ENCODE measurements at places on chromosomes 3 and 15.

- DNase-seq = peak; percentile 74
Measured at GRCh38 chr3:172355836-172356235, 92.4 kb downstream of the GHSR start.

DNA sequence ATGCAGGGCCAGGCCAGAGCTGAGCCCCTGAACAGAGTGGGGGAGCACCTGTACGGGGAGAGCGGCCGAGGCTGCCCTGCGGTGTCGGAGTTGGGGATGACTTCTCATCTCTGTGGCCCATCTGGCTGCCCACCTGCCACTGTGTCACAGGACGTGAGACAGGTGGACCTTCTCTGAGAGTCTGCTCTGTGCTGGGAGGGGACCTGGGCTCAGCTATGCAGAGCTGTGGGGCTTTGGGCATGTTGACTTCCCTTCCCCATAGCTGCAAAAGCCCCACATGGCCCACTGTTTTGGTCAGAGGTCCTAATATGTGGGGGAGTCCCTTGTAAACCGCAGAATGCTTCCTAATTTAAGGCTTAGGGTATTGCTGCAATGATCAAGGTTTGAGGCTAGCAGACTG is 68.0 kb upstream of the TRPM1 start:
- no peak for DNase-seq

DNA sequence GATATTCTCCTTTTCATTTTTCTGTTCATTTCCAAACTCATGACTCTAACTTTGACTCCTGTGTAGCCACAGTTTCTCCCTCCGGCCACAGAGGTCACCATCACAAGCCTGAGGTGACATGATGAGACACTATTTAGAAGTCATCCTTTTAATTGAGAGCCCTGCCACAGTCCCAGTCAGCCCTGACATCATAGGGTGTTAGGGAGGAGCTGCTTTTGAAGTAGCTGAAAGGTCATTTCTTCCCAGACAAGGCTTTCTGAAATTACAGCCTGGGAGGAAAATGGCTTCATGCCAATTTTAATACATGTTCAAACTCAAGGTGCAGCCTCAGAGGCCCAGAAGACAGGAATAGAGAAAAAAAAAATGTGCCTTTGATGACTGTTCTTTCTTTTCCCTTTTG is 532.8 kb upstream of the TGFBR2 start:
- peak; percentile 61 for DNase-seq

- DNase-seq = no peak
Measured at GRCh38 chr3:82520846-82521245, 759.4 kb upstream of the GBE1 start.

GRCh38 chr3:137264843-137265330 is 307.1 kb downstream of the IL20RB start:
- no peak for DNase-seq

GRCh38 chr3:154018100-154018696 is 103.0 kb upstream of the ARHGEF26 start:
- no peak for DNase-seq

DNA sequence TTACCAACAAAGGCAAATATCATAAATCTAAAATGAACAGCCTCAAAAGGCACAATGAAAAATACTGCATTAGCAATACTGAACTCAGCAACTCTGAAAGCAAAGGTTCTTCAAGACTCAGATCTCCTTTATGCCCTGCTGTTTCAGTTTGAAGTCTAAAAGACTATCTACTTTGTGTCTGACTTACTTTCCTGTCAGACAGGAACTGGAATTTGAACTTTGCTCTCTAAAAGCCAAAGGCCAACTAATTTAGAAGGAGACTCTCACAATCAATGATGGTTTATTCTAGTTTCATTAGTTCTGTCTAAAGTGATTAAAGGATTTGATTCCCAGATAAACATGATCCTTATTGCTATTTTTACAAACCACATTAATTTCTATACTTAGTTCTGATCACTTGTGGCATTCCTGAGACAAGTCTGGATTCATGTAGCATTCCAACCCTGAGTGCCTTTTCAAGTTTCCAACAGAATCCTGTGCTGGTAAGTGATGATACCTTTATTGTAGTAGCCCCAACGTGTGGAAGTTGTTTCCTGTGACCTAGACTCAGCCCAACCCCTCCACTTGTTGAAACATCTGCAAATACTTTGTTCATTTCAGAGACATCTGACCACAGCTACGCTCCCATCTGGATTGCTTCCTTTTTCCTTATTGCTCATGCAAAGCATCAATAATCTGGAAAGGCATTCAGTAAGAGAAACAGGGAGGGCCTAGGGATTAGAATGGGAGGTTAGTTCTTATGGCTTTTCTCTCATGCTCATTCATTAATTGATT is 14.9 kb upstream of the LEKR1 start:
- peak; percentile 95 for DNase-seq

DNA sequence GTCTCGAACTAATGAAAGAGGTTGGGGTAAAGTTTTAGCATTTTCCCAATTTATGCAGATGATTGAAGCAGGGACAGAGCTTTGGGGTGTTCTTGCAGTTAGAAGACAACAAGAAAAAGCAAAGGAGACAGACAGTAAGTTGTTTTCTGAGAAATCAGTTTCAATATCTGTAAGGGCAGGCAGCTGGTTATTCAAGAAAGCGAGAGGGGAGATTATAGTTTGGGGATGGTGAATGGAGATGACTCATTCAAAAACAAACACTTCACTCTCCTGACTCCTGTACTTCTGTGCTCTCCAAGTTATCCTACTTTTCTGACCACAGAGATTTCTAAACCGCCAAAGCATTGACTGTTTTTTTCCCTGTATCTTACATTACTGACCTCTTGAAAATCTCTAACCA is 352.0 kb downstream of the GAP43 start:
- peak; percentile 51 for DNase-seq

- no peak for DNase-seq
Measured at GRCh38 chr15:72835294-72835890, 51.8 kb upstream of the ADPGK start.

GRCh38 chr3:143952569-143953072 is 19.0 kb upstream of the DIPK2A start:
- DNase-seq = no peak

- no peak for DNase-seq
Measured at GRCh38 chr3:35900079-35900478, 260.8 kb downstream of the ARPP21 start.

DNA sequence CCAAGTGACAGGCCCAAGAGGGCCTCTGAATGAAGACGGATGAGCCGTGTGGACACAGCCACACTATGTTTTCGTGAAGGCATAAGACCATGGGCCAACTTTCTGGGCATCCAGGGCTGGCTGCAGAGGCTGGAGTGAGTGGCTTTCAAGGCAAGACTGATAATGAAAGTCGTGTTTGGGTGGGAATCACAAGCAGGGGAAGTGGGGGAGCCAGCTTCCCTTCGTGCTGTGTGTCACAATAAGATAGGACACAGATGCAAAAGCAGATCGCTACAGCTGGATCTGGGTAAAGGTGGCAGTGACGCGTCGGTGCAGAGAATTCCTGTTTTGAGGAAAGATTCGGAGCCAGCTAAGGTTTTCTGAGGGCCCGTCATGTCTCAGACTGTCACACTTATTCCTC is 309.8 kb upstream of the CTDSPL start:
- no peak for DNase-seq

- DNase-seq = no peak
Measured at GRCh38 chr3:13243586-13243985, 170.4 kb upstream of the IQSEC1 start.

DNA sequence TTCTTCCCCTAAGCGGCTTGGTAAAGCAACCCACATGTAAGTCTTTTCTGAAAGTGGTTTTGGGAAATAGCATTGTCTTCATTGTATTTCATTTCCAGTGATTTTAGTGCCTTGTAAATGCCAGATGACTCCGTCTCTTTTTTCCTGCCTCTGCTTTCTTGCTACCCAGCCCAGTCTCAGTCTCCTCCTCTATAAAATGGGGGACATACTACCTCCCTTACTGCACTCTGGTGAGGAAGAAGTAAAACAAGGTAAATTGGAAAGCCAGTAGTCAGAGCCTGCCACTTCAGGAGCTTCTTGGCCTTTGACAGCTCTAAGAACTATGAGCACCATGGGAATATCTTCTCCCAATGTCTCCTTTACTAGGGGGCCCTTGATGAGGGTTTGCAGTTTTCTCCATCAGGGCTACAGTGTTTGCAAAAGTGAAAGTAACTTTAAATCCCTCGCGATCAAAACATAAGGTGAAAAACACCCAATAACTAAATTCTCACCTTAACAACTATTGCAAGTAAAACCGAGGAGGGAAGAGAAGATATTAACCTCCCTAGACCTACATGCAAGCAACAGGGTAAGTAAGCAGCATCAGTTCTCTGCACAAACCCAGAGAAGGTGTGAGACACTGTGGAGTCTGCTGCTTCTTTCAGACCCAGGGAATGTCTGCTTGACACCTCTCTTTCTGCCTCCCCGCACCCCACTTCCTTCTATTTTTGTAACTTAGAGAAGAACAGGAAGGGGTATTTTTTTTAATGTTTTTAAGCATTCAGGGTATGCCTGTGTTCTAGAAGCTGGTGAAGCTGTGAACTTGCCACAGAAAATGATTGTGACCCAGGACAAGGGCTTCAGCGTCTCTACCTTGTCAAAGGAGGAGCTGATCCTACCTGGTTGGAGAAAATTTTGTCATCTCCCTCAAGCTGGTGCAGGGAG is 159.1 kb upstream of the EOMES start:
- no peak for DNase-seq

DNA sequence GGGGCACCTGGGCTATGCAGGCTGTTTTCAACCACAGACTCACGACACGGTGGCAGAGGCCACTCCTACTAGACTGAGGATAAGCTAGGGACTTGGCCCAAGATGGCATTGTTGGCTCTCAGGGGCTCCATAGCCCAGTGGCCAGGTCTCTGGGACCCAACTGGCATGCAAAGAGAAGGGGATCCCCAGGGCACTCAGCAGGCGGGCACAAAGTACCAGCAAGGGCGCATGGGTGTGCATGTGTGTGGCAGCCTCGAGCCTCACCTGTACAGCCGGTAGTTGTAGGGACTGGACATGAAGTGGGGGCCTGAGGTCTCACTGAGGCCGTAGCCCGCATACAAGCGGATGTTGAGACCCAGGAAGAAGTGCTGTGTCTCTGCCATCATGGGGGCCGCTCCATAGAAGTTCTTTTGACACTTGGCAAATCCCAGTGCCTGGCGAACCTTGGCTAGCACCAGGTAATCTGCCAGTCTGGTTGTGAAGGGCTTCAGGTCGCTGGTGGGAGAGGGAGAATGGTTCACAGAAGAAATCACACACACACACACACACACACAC is 30.2 kb downstream of the IDH3A start:
- no peak for DNase-seq

DNA sequence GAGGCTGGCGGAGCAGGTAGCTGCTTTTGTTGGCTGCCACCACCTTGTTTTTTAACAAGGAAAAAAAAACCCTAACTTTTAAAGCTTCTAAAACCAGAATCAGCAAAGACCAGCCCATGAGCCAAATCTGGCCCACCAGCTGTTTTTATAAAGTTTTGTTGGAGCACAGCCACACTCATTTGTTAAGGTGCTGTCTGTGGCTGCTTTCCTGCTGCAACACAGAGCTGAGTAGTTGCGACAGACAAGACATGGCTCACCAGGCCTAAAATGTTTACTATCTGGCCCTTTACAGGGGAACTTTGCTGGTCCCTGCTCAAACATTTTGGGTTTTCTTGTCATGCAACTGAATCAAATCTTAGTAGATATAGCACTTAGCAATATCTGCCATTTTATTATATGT is 18.9 kb downstream of the EFCAB12 start:
- DNase-seq = no peak

GRCh38 chr15:37057256-37057655 is 43.1 kb downstream of the MEIS2 start:
- no peak for DNase-seq

- no peak for DNase-seq
Measured at GRCh38 chr15:56786966-56787365, 53.7 kb upstream of the ZNF280D start.

- peak; percentile 71 for DNase-seq
Measured at GRCh38 chr3:195129644-195130492, 141.1 kb downstream of the XXYLT1 start.

DNA sequence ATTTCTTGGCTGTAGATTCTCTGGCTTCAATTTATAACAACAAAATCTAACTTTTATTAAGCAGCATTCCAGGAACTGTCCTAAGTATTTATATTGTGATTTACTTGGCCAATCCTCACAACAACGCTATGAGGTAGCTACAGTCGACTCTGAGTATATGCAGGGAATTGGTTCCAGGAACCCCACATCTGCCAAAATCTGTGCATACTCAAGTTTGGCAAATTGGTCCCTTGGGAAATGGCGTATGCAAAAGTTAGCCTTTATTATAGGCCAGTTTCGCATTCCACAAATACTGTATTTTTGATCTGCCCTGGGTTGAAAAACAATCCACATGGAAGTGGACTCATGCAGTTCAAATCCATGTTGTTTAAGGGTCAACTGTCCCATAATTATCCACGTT is 53.9 kb downstream of the RAP2B start:
- DNase-seq = no peak

- peak; percentile 62 for DNase-seq
Measured at GRCh38 chr3:69791106-69791505, 51.8 kb downstream of the MITF start.

- DNase-seq = peak; percentile 46
Measured at GRCh38 chr3:169661361-169662131, 2.0 kb downstream of the MECOM start.

DNA sequence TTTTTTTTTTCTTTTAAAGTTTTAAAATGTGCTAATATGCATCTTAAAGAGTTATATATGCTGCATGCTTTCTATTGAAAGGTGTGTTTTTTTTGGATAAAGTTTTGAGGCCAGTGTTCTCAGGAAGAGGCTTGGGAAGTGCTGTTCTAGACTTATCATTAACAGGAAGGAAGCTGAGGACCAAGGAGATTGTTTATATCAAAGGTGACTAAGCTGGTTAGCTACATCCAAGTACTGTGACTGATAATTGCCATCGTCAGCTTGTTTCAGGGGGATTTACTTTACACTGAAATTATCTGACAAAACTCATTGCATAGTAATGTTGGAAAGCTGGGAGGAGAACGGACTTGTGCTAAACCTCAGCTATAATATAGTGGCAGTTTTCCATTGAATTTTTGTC is 36.3 kb upstream of the UTS2B start:
- no peak for DNase-seq

- DNase-seq = no peak
Measured at GRCh38 chr15:88512601-88513000, 33.9 kb downstream of the DET1 start.

- no peak for DNase-seq
Measured at GRCh38 chr3:42660131-42660715, 6.7 kb downstream of the ZBTB47 start.

DNA sequence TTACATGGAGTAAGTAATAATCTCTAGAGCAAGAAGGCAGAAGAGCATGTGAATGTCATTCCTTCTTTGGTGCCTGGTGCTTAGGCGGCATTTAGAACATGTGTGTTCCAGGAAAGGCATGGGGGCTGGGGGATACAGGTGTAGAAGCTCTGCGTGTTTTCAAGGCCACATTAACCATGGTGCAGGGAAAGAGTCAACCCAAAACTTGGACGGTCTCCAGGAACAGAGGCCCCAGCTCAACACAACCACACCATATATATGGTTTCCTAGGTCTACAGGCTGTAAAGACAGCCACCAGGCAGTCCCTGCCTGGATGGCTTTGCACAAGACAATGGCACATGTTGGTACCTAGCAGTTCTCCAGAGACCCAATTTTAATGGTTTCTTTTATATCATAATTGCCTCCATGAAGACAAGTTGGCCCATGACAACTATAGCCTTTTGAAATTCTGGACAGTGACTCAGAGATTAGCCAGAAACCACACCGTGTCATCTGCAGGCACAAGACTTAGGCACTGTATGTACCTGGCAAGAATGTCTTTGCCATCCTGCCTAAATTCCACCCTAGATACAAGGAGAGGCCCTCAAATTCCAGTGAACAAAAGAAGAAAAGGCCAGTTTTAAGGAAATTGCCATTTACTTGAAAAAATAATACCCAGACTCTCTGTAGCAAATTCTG is 25.0 kb upstream of the DGKG start:
- peak; percentile 53 for DNase-seq
